Osteoblast (primary cell): ENCODE measurements at places on chromosomes 11 and 22. TPM values are rescaled to one million over a fixed set of nuclear protein-coding genes. Genes with fewer than 3 reads are reported as not detected.

DNA sequence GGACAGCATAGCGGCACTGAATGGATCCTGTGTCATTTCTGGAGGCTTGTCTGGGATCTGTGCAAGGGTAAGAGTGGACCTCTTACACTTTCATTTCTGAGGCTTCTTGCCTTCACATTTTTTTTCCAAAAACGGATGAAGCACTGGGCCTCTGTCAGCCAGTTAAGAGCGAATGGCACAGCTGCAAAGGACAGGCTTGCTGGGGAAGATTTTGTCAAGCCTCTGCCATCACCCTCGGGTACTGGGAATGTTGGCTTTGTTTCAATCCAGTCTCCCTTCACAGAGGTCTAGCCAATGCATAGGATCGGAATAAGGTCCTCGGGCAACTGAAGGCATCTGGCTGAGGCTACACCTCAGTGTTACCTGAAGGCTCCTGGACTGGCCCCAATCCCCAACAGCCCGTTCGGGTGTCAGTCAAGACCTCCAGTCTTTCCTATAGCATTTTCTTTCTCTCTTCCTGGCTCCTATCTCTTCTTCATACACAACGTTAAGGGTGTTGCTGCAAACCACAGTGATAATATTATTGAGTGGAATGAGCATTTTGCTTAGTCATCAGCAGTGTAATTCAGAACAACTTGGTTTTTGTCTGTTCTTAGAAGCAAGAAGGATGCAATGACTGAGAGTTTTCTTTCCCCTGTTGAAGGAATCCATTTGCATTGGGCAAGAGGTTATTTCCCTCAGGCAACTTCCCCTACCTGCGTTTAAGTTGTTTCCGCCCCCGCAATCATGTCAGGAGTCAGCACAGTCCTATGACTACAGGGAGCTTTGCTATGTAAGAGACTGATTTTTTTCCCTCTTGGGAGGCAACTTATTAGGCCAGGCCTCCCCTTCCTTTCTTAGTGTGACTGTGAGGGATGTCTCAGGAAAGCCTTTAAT, 22.8 kb downstream of the NPAT start:
- H3K4me3 ChIP-seq: no peak overlapping the region
- H3K36me3 ChIP-seq: peaks cover 6% of the 10 kb centered on the region
- H3K27me3 ChIP-seq: no peaks in the 10 kb centered on the region
- peak overlapping the region; percentile 47 for H3K27ac ChIP-seq
- peak; percentile 75 for DNase-seq

Gene OR2AG2
- 0.29 and 0.36 TPM in 2 replicates for total RNA-seq

GRCh38 chr11:125063429-125064043, 431 bp downstream of the SLC37A2 start:
- peak overlapping the region; percentile 88 for H3K4me3 ChIP-seq
- DNase-seq: peak; percentile 79
- H3K27ac ChIP-seq: no peak overlapping the region
- no peaks in the 10 kb centered on the region for H3K27me3 ChIP-seq
- peaks cover 7% of the 10 kb centered on the region for H3K4me1 ChIP-seq

Gene DNAJB7
- total RNA-seq: not detected in 2 replicates
